ENCODE measurements at places on chromosomes 2 and 18. TPM values are rescaled to one million over a fixed set of nuclear protein-coding genes. Genes with fewer than 3 reads are reported as not detected.

DNA sequence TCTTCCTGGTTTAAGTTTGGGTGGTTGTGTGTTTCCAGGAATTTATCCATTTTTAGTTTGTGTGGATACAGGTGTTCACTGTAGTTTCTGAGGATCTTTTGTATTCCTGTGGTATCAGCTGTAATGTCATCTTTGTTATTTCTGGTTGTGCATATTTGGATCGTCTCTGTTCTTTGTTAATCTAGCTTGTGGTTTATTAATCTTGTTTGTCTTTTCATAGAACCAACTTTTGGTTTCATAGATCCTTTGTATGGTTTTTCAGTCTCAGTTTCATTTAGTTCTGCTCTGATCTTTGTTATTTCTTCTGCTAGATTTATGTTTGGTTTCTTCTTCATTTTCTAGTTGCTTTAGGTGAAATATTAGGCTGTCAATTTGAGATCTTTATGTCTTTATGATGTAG lies 202.4 kb upstream of the ZSWIM2 start:
- no peak for DNase-seq

DNA sequence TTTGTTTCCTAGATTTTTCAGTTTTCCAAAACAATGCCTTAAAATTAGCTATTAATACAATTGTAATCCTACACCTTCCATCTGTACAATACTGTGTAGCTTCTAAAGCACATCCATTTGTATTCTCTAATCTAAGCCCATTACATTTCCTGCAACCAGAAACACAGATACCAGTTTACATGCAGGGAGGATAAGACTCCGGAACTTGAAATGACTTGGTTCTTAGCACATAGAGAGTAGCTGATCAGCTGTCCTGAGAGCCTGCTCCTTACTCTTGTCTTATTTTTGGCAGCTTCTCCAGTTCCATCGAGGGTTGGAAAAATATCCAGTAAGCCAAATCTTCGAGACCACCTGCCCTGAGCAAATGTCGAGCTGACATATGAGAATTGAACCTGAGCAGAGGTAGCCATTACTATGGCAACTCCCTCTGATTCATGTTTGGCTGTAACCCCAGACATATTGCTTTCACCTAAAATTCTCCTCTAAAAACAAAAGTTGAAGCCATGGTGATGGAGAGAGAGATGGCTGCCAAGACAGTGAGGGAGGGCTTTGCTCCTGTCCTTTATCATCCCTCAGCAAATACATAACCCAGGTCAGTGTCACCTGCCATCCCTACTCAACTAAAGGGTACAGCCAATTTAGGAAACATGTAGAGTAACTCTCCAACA lies 542.8 kb downstream of the IRS1 start:
- no peak for DNase-seq

GRCh38 chr2:54429054-54429453 lies 27.1 kb upstream of the SPTBN1 start:
- DNase-seq = peak; percentile 60

Gene GRB14
- 5.7 TPM for total RNA-seq

- no peak for DNase-seq
Observed at GRCh38 chr18:26397019-26397418, 151.3 kb downstream of the KCTD1 start.

Gene LOXHD1
- total RNA-seq = 1.3 TPM

Gene ORMDL1
- total RNA-seq = 103 TPM

Gene MAP3K19
- total RNA-seq = not detected

GRCh38 chr2:20398956-20399567 lies 47.8 kb upstream of the RHOB start:
- DNase-seq = no peak

Measured in stomach (tissue), 19 donors.